Astrocyte (in vitro differentiated cells and primary cell): ENCODE measurements at places on chromosomes 12 and 14.

DNA sequence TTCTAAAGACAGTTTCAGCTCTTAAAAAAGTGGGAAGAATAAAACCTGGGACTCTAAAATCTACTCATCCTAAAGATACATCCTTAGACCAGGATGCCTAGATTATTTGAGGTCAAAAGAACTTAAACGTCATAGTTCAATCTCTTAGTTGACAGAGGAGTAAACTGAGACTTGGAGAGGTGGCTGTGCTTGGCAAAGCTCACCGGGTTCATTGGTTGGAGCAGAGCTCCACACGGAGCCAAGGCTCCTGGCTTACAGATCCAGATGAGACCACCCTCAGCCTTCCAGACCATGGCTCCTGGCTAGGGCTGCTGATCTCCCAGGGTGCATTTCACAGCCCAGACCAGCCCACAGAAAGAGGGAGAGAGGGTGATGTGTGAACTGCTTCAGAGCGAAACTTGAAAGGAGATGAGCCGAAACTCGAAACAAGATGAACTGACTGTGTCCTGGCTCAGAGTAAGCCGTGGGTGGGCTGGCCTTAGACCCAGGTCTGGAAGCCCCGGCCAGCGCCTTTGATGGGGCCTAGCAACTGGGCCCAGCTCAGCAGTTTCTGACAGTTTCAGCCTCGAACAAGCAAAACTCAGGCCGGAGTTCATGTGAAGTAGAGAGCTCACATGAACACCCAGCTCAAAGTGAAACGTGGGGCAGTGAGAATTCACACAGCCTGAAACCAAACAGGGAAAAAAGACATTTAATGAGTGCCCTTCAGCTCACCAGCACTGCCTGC is 1044.8 kb downstream of the BCL11B start:
- DNase-seq, result no peak

GRCh38 chr12:90010089-90010488 is 301.5 kb upstream of the ATP2B1 start:
- DNase-seq, result no peak

DNA sequence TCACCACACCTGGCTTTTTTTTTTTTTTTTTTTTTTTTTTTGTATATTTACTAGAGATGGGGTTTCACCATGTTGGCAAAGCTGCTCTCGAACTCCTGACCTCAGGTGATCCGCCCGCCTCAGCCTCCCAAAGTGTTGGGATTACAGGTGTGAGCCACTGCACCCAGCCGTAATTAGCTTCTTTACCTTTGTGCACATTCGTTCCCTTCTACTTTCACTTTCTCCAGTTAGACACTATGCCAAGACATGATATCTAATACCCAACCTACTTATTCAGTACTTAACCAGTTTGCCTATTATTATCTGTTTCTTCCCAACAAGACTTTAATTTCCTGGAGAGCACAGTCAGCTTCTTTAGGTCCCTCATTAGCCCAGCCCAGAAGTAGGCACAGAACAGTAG is 5.3 kb downstream of the STYK1 start:
- no peak for DNase-seq

- DNase-seq, result no peak
These were observed 1.0 kb upstream of the SLC38A2 start for GRCh38 chr12:46373301-46374296.

DNA sequence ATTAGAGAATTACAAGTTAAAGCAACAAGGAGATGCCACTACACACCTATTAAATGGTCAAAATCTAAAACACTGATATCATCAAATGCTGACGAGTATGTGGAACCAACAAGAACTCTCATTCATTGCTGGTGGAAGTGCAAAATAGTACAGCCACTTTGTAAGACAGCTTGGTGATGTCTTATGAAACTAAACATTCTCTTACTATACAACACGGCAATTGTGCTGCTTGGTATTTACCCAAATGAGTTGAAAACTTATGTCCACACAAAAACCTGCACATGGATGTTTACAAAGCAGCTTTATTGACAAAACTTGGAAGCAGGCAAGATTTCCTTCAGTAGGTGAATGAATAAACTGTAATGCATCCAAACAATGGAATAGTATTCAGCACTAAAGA is 3.2 kb downstream of the TMBIM4 start:
- DNase-seq, result no peak

- no peak for DNase-seq
These were observed 5.1 kb downstream of the ZCRB1 start for GRCh38 chr12:42320796-42321195.

- no peak for DNase-seq
These were observed 629.0 kb downstream of the MED13L start for GRCh38 chr12:115648463-115648862.

GRCh38 chr14:24965934-24966578 is 83.9 kb downstream of the STXBP6 start:
- DNase-seq, result peak; percentile 96

DNA sequence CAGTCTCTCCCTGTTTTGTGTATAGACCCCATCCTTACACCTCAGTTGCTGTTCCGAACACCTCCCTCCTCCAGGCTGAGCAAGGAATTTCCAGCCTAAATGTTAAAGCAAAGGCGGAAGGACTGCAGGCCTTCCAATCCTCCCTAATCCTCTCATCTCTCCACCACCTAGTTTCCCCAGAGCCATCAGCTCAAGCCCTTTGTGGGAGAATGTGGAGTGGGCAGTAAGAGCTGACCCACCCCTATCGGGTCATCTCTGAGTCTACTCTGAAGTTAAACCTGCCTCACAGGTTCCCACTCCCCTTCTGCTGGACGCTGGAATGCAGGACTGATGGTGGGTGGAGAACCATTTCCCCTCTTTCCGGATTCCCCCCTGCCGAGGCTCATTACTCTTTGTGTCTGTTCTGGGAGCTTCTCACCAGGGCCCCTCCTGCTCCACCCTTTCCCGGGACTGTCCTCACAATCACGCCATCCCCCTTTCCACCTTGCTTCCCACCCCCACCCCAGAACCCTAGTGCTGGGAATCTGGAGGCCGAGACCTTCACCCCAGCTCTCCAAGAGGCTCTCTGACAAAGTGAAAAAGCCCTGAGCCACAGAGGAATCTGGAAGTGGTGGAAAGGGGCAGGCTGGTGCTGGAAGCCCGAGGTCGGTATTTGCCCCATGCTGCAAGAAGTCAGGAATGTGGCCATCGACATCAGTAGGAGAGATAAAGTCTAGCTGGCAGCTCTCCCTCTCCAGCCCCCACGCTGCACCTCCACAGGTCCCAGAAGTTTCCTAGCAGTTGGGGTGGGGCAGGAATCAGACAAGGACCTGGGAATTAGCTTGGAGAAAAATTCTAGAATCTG is 3.3 kb upstream of the KRT18 start:
- DNase-seq, result peak; percentile 90

- no peak for DNase-seq
These were observed 10.5 kb upstream of the PNMA1 start for GRCh38 chr14:73724696-73725095.

DNA sequence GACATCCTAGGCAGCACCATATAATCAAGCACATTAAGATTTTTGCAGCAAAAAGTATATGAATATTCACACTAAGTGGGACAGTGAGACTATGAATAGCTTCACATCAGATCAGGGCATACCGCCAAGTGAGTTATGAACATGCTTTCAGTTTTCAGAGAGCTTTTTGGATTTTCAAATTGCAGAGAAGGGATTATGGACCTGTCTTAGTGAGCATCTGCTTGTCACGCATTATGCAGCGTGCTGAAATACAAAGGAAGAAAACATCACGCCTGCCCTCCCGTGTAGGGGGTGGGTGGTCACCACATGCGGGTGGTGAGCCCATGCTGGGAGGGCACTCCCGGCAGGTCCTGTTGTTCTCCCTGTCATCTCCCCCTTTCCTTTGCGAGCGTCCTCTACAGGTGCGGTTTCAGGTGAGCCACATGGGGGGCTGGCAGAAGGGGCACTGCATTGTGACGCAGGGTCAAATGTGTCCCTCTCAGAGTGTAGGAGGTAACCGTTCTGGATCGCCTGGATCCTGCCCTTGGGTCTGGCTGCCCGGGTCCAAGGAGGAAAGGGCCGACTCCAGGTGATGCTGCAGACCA is 42.6 kb downstream of the TRAF3 start:
- DNase-seq, result no peak
